Inflammatory macrophage treated with lipopolysaccharide for 4 hours (primary cell): ENCODE measurements at places on chromosomes 11 and 22.

- DNase-seq: no peak
Measured at GRCh38 chr22:25368271-25368670, 148.8 kb downstream of the CRYBB2 start.

DNA sequence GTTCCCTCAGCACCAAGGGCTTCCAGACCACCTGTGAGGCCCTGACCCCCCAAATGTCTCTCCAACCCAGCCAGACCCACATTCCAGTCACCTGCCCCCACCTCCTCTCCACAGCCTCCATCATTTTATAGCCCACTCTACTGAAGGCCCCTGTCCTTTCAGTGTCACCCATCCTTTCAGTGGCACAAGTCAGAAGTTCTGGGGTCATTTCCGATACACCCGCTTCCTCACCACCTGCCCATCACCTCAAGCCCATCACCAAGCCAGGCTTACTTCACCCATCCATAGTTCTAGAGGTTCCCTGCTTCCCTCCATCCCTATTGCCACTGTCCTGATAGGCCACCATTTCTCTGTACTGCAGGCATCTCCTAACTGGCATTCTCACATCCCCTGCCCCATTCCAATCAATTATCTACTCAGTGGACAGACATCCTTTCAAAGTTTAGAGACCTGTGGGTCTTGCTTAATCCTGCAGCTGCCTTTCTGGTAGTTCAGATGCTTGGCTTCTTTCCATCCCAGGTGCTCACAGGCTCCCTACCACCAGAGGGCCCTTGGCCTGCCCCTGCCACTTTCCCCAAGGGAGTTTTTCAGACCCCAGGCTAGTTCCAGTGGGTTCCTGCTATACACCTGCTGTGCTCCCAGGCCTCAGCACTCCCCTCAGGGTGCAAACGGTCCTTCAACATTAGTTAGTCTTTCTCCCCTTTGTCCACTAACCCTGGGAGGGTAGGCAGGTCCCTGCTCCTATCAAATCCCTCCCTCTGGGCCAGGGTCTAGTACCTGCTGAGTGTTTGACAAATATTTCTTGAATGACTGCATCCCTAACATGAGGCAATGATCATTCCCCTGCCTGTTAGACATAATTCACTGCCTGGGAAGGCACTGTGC is 7.6 kb downstream of the KCNQ1OT1 start:
- DNase-seq: no peak

DNA sequence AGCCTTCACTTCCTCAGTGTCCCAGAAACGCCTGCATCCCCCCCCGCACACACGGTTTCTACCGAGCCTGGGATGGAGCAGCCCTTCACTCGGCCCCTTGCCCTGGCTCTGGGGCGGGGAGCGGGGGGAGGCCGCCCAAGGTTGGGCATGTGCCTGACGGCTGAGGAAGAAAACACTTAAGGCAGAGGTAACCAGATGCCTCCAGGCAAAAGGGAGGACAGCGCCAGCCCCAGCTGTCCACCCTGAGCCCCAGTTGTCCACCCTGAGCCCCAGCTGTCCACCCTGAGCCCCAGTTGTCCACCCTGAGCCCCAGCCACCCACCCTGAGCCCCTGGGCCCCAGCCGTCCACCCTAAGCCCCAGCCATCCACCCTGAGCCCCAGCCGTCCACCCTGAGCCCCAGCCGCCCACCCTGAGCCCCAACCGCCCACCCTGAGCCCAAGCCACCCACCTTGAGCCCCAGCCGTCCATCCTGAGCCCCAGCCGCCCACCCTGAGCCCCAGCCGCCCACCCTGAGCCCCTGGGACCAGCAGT is 3.8 kb upstream of the TTLL8 start:
- DNase-seq: no peak

DNA sequence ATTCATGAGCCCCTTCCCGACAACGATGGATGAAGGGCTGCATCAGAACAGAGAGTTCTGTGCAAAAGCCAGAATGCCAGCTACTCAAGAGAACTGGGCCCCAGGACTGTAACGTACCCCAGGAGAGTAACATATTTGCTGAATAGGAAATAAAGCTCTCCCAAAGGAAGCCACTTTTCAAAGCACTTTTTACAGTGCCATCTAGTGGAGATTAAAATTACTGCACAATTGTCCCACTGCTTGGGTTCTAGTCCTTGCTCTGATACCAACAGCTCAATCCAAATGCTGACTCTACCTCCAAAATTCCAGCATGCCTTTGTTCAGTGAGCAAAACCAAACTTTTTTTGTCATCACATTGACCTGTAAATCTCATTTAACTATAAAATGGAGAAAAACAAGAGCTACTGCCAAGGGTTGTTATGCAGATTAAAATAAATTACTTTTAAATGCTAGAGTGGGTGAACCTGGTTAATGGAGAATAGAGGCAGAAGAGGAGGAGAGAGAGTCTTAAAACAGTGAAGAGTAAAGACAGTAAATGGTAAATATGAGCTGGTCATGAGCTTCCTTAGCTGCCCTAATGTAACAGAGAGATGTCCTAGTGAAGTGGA is 87.6 kb upstream of the FSHB start:
- DNase-seq: peak; percentile 33

DNA sequence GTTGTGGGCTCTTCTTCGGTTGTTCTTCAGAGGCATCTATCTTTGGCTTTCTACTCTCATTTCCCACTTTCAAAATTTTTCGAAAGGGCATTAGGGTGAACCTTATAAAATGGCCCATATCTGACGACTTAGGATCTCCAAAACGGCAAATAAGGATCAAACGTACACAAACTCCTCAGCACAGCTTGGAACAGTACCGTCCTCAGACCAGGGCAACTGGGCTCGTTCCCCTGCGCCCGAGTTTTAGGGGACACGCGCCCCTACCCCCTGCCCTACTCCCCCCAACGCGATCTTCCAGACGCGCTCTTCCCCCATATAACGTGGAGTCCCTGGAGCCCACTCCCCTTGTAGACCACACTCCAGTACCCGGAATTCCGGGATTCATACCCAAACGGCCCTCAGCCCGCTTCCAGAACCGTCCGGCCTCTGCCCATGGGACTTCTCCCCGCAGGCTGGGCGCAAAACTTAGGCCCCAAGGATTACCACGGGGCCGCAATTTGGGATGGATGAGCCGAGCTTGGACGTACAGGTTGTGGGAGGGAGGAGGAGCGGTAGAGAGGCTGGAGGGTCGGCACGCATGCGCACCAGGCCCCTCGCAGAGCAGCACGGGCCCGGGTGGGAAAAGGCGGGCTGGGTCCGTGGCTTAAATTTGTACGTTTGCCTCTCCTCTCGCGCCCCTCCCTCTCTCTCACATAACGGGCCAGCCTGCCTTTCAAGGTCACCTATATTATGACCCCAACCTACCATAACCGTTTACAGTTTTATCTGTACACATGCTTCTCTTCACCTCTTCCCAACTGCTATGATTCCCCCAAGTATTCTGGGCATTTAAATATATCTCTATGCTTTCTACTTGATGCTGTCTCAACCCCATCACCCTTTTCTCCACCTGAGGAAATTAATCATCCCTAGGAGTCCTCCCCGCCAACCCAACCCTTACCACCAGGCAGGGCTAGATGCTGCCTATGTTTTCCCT is 3.4 kb downstream of the CCDC89 start:
- DNase-seq: peak; percentile 18

DNA sequence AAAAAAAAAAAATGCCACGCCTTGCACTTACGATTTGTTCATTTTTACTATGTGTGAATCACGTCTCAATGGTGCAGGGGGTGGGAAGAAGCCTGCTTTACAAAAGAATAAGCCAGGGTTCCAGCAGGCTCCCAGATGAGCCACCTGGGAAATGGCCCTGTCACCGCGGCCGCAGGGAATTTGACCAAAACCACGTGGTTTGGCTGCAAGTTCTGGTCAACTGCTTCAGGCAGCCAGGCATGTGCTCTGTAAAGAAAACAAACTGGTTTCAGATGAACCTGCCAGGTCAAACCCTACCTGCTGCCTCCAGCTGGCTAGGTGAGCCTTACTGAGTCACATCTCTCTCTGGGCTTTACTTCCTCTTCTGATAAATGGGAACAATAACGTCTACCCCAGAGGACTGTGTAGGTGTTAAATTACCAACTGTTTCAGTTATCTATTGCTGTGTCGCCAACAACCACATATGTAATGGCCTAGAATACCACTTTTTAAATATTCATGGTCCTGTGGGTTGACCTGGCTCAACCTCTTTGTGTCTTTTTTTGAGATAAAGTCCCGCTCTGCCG is 30.5 kb upstream of the GCAT start:
- peak; percentile 12 for DNase-seq
